Pancreas (tissue), 10 donors: ENCODE measurements at places on chromosomes 1 and 21. TPM values are rescaled to one million over a fixed set of nuclear protein-coding genes. Genes with fewer than 3 reads are reported as not detected.

GRCh38 chr1:32743380-32744070 is 41.0 kb upstream of the SYNC start:
- no peak for DNase-seq

DNA sequence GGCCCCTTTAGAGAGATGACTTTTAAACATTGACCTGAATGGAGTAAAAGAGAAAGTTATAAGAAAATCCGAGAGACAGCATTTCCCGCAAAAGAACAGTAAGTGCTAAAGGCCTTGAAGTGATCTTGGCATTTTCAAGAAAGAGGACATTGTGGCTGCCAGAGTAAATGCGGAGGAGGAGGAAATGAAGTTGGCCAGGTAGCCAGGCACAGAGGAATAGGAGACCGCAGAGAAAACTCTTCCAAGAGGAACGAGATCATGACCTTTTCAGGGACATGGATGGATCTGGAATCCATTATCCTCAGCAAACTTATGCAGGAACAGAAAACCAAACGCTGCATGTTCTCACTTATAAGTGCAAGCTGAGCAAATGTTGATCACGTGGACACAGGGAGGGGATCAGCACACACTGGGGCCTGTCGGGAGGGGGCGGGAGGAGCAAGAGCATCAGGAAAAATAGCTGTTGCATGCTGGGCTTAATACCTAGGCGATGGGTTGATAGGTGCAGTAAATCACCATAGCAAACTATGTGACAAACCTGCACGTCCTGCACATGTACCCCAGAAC is 49.7 kb downstream of the EEIG2 start:
- DNase-seq: no peak

- no peak for DNase-seq
Measured at GRCh38 chr1:84141182-84142003, 2.7 kb upstream of the PRKACB start.

DNA sequence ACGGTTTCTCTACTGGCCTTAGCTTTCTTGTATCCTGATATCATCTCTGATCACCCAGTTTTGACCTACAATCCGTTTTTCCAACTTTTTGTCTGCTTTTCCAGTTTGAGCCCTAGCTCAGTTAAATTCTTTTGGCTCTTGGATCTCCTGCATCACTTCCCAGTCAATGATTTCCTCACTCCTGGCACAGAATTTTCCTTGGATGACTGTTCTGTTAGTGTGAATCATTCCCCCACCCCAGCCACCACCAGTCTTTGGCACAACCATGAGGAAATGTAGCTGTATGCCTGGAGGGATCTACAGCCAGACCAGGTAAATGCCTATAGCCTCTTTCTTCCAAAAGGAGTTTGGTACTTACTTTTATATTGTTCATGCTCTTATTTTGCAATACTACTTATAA is 187.2 kb upstream of the PTGFR start:
- no peak for DNase-seq

Gene UBXN10
- 0.79 TPM for total RNA-seq
